ENCODE measurements at places on chromosomes 13 and 19.

GRCh38 chr13:27583645-27584044, 36.7 kb downstream of the LNX2 start:
- H3K36me3 ChIP-seq = no peaks in the 10 kb centered on the region
- H3K27ac ChIP-seq = peak overlapping the region; percentile 62
- H3K27me3 ChIP-seq = no peaks in the 10 kb centered on the region
- peaks cover 15% of the 10 kb centered on the region for H3K4me1 ChIP-seq
- no peak for DNase-seq

GRCh38 chr13:113158946-113159345, 498 bp downstream of the PROZ start:
- no peaks in the 10 kb centered on the region for H3K36me3 ChIP-seq
- H3K4me1 ChIP-seq = peaks cover 24% of the 10 kb centered on the region
- H3K4me3 ChIP-seq = no peak overlapping the region
- no peak for DNase-seq
- no peak overlapping the region for H3K27ac ChIP-seq

- peak overlapping the region; percentile 88 for H3K4me3 ChIP-seq
- DNase-seq = no peak
- peaks cover 4% of the 10 kb centered on the region for H3K36me3 ChIP-seq
- H3K27ac ChIP-seq = peak overlapping the region; percentile 99
Measured at GRCh38 chr19:17948514-17948900, 15.7 kb downstream of the CCDC124 start.

DNA sequence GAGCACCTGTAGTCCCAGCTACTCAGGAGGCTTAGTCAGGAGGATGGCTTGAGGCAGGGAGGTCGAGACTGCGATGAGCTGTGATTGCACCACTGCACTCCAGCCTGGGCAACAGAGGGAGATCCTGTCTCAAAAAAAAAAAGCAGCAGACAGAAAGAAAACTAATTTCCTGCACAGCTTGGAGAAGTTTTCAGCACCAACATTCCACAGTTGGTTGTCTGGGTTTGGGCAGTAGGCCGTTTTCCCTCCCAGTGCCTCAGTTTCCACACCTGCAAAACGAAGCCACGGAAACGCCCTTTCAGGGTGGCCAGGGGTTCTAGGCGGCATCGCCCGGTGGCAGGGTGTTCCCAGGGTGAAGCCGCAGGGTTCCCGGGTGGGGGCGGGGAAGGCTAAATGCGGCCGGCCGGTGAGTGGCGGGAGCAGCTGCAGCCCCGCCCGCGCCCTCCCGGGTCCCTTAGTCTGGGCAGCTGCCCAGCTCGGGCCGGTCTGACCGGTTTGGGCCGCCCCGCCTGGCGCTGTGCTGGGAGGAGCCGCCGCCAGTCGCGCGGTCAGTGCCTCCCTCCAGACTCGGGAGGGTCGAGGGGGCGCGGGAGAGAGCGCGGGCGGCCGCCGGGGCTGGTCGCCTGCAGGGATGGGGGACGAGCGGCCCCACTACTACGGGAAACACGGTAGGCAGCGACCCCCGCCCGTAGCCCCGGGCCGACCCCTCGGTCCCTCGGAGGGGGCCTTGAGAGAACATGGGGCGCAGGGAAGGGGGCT, at the start of gene SLC44A2:
Gene SLC44A2 (plus strand): TSS at position 551 of the 759 bp plus-strand sequence. CDS start 81 bp downstream, at position 632.
- H3K27ac ChIP-seq = peak within 1 kb of the TSS; percentile 89
- H3K4me3 ChIP-seq = peak within 1 kb of the TSS; percentile 67
- H3K27me3 ChIP-seq = no peaks in the 10 kb centered on the region
- no peak for DNase-seq

DNA sequence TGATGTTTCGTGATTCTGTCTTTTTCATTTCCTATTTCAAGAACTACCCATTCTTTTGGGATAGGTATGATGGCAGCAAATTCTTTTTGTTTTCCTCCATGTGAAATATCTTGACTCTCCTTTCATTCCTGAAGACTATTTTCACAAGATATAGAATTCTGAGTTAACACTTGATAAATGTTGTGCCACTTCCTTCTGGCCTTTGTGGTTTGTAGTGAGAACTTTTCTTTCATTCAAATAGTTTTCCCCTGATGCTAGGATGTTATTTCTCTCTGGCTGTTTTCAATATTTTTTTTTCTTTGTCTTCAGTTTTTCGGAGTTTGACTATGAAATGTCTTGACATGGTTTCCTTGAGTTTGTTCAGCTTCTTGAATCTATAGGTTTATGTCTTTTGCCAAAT, 8.3 kb upstream of the TUBGCP3 start:
- peaks cover 3% of the 10 kb centered on the region for H3K4me1 ChIP-seq
- no peak for DNase-seq
- no peak overlapping the region for H3K4me3 ChIP-seq
- H3K36me3 ChIP-seq = peaks cover 2% of the 10 kb centered on the region
- peaks cover 57% of the 10 kb centered on the region for H3K27me3 ChIP-seq

GRCh38 chr13:73738626-73739025, 395.6 kb downstream of the KLF12 start:
- H3K36me3 ChIP-seq = peaks cover 8% of the 10 kb centered on the region
- DNase-seq = no peak
- H3K4me1 ChIP-seq = peaks cover 16% of the 10 kb centered on the region
- H3K4me3 ChIP-seq = no peak overlapping the region
- H3K27me3 ChIP-seq = no peaks in the 10 kb centered on the region
- no peak overlapping the region for H3K27ac ChIP-seq

GRCh38 chr19:7863971-7864689, 10.1 kb downstream of the PRR36 start:
- no peak for DNase-seq
- H3K4me1 ChIP-seq = peaks cover 17% of the 10 kb centered on the region
- no peaks in the 10 kb centered on the region for H3K36me3 ChIP-seq

GRCh38 chr19:51123381-51123800, 1.3 kb upstream of the SIGLEC9 start:
- no peaks in the 10 kb centered on the region for H3K36me3 ChIP-seq
- H3K4me1 ChIP-seq = peaks cover 40% of the 10 kb centered on the region
- H3K27me3 ChIP-seq = no peaks in the 10 kb centered on the region
- H3K4me3 ChIP-seq = peak overlapping the region; percentile 79

DNA sequence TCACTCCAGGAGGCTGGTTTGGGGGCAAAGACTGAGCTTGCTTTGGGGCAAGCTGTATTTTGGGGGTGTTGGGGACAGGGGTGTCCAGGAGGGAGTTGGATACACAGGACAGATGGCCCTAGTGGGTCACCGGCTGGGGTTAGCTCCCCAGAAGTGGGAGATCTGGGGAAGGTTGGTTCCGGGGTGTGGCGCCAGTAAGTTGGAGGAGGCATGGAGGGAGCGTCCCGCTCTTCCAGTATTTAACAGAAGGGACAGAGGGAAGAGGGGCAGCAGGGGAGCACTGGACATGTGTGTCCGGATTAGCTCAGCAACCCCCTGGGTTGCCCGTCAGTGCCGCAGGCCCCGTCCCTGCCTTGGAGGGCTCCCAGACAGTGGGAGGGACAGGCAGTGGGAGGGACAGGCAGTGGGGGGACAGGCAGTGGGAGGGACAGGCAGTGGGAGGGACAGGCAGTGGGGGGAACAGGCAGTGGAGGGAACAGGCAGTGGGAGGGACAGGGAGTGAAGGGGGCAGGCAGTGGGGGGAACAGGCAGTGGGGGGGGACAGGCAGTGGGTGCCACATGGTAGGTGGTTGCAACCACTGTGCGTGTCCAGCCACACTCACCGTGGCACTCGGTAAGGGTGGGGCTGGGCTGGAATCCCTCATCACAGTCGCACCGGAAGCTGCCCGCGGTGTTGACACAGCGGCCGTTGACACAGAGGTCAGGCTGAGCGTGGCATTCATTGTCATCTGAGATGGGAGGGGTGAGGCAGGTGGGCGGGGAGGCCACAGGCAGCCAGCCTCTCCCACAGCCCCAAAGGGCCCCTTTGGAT, 33.2 kb downstream of the CCL25 start:
- DNase-seq = no peak
- H3K4me1 ChIP-seq = no peaks in the 10 kb centered on the region
- no peak overlapping the region for H3K27ac ChIP-seq
- H3K27me3 ChIP-seq = peaks cover 11% of the 10 kb centered on the region
- no peak overlapping the region for H3K4me3 ChIP-seq
- H3K36me3 ChIP-seq = peaks cover 3% of the 10 kb centered on the region

DNA sequence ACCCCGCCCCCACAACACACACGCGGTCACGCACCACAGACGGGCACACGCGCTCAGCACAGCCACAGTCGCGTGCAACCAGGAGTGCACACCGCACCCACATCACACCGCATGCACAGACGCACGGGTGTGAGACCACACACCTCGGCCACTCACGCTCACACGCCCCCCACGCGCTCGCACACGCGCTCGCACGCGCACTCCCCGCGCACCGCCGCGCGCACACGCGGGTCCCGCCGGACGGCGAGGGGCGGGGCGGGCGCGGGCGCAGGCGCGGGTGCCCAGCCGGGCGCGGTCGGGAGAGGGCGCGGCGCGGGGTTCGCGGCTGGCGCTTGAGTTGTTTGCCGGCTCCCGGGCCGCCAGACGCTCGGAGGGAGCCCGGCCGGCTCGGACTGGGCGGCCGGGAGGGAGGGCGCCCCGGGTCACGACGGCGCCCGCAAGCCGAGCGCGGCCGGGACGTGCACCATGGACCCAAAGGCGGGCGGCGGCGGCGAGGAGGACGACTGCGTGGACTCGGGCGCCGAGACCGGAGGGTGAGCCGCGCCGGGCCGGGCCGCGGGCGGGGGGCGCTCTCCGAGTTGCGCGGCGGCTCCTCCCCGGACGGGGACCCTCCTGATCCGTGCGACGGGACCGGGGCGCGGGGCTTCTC, at the start of gene FAM124A:
Gene FAM124A (plus strand): TSS at position 362 of the 649 bp plus-strand sequence. CDS start 104 bp downstream, at position 466.
- peak within 1 kb of the TSS; percentile 79 for H3K4me3 ChIP-seq
- peak; percentile 21 for DNase-seq
- no peak within 1 kb of the TSS for H3K27ac ChIP-seq
- H3K4me1 ChIP-seq = peaks cover 7% of the 10 kb centered on the region

DNA sequence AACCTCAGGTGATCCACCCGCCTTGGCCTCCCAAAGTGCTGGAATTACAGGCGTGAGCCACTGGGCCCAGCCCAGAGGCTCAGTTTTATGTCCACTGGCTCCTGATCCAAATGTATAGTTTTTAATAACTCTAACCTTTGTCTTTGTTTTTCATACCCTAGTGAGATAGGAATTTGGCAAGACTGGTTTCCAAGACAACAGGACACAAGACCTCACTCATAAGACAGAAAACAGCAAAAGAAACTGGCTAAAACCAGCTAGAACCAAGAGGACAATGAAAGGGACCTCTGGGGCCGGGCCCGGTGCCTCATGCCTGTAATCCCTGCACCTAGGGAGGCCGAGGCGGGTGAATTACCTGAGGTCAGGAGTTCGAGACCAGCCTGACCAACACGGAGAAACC, 27.6 kb downstream of the CPT1C start:
- H3K27me3 ChIP-seq = no peaks in the 10 kb centered on the region
- H3K4me1 ChIP-seq = peaks cover 9% of the 10 kb centered on the region
- H3K4me3 ChIP-seq = peak overlapping the region; percentile 12
- no peaks in the 10 kb centered on the region for H3K36me3 ChIP-seq

GRCh38 chr19:35027851-35028599, 2.2 kb upstream of the SCN1B start:
- H3K27me3 ChIP-seq = peaks cover 8% of the 10 kb centered on the region
- DNase-seq = no peak
- peaks cover 4% of the 10 kb centered on the region for H3K36me3 ChIP-seq
- H3K27ac ChIP-seq = no peak overlapping the region

GRCh38 chr13:77388944-77389624, 62.2 kb upstream of the MYCBP2 start:
- no peak overlapping the region for H3K4me3 ChIP-seq
- peaks cover 24% of the 10 kb centered on the region for H3K4me1 ChIP-seq
- no peaks in the 10 kb centered on the region for H3K27me3 ChIP-seq
- DNase-seq = no peak
- H3K36me3 ChIP-seq = peaks cover 2% of the 10 kb centered on the region
- H3K27ac ChIP-seq = no peak overlapping the region

DNA sequence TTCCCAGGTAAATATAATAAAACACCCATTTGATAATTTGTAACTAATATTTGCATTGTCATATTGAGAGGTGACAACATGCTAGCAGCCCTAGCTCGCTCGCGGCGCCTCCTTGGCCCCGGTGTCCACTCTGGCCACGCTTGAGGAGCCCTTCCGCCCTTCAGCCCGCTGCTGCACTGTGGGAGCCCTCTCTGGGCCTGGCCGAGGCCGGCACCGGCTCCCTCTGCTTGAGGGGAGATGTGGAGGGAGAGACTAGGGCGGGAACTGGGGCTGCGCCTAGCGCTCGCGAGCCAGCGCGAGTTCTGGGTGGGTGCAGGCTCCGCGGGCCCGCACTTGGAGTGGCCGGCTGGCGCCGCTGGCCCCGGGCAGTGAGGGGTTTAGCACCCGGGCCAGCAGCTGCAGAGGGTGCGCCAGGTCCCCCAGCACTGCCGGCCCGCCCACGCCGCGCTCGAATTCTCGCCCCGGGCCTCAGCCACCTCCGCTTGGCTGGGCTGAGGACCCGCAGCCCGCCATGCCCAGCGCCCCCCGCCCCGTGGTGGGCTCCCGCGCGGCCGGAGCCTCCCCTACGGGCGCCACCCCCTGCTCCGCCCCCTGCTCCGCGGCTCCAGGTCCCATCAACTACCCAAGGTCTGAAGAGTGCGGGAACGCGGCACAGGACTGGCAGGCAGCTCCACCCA, 594.4 kb downstream of the SLITRK6 start:
- no peak overlapping the region for H3K4me3 ChIP-seq
- no peaks in the 10 kb centered on the region for H3K4me1 ChIP-seq
- no peaks in the 10 kb centered on the region for H3K27me3 ChIP-seq
- no peaks in the 10 kb centered on the region for H3K36me3 ChIP-seq

- no peaks in the 10 kb centered on the region for H3K27me3 ChIP-seq
- no peak overlapping the region for H3K27ac ChIP-seq
- H3K36me3 ChIP-seq = no peaks in the 10 kb centered on the region
- no peak overlapping the region for H3K4me3 ChIP-seq
- DNase-seq = no peak
- peaks cover 6% of the 10 kb centered on the region for H3K4me1 ChIP-seq
Measured at GRCh38 chr13:40330950-40331349, 335.5 kb downstream of the FOXO1 start.

GRCh38 chr19:13100031-13100588, 2.5 kb downstream of the LYL1 start:
- H3K27me3 ChIP-seq = peaks cover 7% of the 10 kb centered on the region
- H3K36me3 ChIP-seq = peaks cover 2% of the 10 kb centered on the region
- peak overlapping the region; percentile 86 for H3K4me3 ChIP-seq
- H3K4me1 ChIP-seq = peaks cover 41% of the 10 kb centered on the region
- no peak for DNase-seq

- H3K27ac ChIP-seq = no peak overlapping the region
- H3K27me3 ChIP-seq = no peaks in the 10 kb centered on the region
- no peak overlapping the region for H3K4me3 ChIP-seq
- DNase-seq = no peak
- no peaks in the 10 kb centered on the region for H3K36me3 ChIP-seq
Measured at GRCh38 chr13:34064456-34065205, 246.7 kb downstream of the RFC3 start.

DNA sequence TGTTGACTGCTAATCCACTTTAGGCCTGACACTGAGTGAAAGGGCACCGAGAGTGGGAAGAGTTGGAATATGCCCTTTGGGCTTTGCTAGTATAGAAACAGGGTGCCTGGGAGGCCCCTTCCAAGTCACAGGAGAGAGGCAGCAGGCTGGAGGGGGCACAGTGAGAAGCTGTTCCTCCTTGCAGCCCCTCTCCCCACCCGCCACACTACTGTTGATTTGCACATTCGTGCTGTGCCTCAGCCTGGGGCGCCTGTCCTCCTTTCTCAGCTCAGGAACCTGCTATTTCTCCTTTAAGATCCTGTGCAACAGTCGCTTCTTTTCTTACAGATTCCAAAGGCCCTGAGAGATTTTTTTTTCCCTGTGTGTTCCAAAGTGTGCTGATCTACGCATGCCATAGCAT, 2.8 kb upstream of the B3GLCT start:
- peaks cover 4% of the 10 kb centered on the region for H3K36me3 ChIP-seq
- H3K27me3 ChIP-seq = peaks cover 4% of the 10 kb centered on the region
- H3K27ac ChIP-seq = peak overlapping the region; percentile 54
- DNase-seq = no peak
